ENCODE measurements at places on chromosomes 13 and 19. TPM values are rescaled to one million over a fixed set of nuclear protein-coding genes. Genes with fewer than 3 reads are reported as not detected.

DNA sequence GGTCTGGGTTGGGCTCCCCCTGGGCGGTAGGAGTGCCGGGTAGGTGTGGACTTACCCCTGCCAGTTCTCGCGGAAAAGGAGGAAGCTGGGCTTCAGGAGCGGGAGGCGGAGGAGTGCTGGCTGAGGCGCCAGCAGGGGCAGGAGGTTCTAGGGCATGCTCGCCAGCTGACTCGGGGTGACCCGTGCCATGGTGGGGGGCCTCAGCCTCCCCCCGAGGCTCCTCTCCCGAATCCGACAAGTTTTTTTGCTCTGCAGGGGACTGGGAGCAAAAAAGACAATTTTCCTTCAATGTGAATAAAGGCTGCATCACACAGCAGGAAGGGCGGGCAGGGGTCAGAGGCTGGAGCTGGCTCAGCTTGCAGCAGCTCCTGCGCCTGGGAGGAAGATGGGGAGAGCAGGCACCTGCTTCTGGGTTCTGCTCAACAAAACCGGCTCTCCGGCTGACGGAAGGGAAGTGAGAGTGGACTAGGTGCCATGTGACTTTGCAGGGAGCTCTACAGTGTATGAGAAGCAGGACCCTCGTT lies 26.5 kb downstream of the RANBP3 start:
- no peak for DNase-seq

- peak; percentile 62 for DNase-seq
These were observed 903.1 kb downstream of the SLITRK6 start for GRCh38 chr13:84896128-84896527.

- DNase-seq: no peak
These were observed 216.6 kb upstream of the SLC10A2 start for GRCh38 chr13:103282571-103283450.

SIGLEC5 gene
- not detected for total RNA-seq

C19orf73 gene
- 2.0 TPM for total RNA-seq

GRCh38 chr19:14440049-14440448 lies 6.9 kb downstream of the PKN1 start:
- DNase-seq: peak; percentile 89

GRCh38 chr19:55410168-55410567 lies 2.6 kb upstream of the UBE2S start:
- DNase-seq: no peak

GRCh38 chr13:91574766-91575165 lies 176.3 kb downstream of the GPC5 start:
- no peak for DNase-seq

SAMD4B gene
- 45.2 TPM for total RNA-seq

- DNase-seq: peak; percentile 86
These were observed 13.8 kb downstream of the DNASE2 start for GRCh38 chr19:12867120-12868099.

ETV2 gene
- 0.37 TPM for total RNA-seq

- no peak for DNase-seq
These were observed 1.2 kb downstream of the ZSWIM9 start for GRCh38 chr19:48171710-48172109.

DNA sequence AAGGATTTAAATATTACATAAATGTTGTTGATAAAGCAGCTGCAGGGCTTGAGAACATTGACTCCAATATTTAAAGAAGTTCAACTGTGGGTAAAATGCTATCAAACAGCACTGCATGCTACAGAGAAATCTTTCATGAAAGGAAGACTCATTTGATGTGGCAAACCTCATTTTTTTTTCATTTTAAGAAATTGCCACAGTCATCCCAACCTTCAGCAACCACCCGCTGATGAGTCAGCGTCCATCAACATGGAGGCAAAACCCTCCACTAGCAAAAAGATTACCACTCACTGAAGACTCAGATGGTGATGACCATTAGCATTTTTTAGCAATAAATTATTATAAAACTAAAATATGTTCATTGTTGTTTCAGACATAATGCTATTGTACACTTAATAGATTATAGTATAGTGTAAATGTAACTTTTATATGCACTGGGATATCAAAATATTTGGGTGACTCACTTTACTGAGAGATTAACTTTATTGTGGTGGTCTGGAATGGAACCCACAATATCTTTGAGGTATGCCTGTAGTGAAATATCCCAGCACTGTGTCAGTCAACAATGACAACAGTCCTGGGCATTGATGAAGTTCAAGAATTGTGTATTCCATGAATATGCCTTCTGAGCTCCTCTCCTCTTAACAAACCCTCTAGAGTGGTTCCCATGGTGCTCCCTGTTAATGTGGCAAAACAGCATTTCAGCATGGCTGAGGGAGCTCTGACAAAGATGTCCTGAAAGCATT lies 52.4 kb upstream of the SOX21 start:
- DNase-seq: peak; percentile 46

GRCh38 chr13:40600149-40600751 lies 66.2 kb downstream of the FOXO1 start:
- peak; percentile 61 for DNase-seq

- DNase-seq: no peak
These were observed 17.3 kb upstream of the RELB start for GRCh38 chr19:44984005-44984404.

- DNase-seq: no peak
These were observed 53.3 kb upstream of the SLC7A1 start for GRCh38 chr13:29648760-29649159.

- no peak for DNase-seq
These were observed 36.4 kb downstream of the PSG11 start for GRCh38 chr19:42989851-42990250.

- DNase-seq: no peak
These were observed 17.6 kb downstream of the ACOD1 start for GRCh38 chr13:76965759-76966421.

GRCh38 chr13:76380446-76381065 lies 505.6 kb downstream of the KCTD12 start:
- DNase-seq: no peak

DNA sequence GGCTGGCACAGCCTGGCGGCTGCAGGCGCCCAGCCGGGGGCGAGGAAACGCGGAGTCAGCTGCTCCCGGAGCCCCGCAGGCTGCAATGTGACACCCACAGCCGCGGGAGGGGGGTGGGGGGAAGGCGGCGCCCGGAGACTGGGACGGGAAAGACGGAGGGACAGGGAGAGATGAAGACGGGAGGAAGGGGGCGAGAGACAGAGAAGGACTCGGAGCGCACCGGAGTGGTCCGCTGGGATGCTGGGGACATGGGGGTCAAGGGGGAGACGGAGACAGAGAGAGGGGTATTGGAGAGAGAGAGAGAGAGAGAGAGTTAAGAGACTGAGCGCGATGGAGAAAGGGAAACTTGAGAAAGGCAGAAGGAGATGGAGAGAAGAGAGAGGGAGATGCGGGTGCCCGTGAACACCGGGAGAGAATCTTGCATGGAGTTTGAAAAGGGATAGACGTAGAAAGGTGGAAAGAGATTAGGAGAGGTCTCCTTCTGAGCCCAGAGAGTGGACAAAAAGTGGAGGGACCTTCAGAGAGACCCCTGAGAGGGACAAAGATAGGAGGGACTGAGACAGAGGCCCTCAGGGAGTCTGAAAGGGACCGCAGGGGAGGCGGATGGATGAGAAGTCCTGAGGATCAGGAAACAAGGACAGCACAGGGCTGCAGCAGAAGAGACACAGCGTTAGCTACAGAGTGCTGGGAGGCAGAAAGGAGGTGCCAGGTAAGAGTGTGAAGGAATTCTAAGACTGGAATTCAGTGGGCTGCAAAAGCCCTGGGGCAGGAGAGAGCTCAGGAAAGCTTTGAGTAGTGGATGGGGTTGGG lies 1.0 kb downstream of the SCN1B start:
- DNase-seq: no peak

- DNase-seq: no peak
These were observed 78.9 kb downstream of the TEX29 start for GRCh38 chr13:111399334-111399733.

GRCh38 chr13:70829748-70830147 lies 721.5 kb upstream of the KLHL1 start:
- DNase-seq: no peak

DNA sequence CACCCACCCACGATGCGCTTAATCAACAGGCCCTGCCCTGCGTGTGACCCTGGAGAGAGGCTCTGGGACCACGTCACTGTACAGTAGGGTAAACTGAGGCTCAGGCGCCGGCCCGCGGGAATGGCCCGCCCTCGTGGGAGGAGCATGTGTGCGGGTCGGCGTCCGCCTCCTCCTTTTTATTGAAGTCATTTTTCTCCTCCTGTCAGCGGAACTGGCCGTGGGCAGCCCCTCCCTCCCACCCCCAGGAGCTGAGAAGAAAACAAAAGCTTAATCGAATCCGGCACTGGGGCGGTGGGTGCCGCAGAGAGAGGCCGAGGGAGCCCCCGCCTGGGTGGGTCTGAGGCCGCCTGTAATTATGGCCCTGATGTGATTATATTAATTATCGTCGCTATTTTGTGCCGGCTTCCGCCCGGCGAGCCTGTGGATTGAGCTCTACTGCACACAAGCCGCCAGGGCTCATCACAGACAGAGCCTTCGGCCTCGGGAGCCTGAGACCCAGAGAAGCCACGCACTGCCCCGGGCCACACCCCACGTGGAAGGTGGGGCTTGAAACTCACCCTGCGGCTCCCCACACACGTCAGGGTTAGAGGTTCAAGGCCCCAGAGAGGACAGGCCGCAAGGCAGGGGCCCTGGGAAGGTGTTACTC lies 7.0 kb downstream of the C2CD4C start:
- no peak for DNase-seq

GRCh38 chr19:8355631-8356402 lies 8.1 kb upstream of the ANGPTL4 start:
- DNase-seq: no peak

DNA sequence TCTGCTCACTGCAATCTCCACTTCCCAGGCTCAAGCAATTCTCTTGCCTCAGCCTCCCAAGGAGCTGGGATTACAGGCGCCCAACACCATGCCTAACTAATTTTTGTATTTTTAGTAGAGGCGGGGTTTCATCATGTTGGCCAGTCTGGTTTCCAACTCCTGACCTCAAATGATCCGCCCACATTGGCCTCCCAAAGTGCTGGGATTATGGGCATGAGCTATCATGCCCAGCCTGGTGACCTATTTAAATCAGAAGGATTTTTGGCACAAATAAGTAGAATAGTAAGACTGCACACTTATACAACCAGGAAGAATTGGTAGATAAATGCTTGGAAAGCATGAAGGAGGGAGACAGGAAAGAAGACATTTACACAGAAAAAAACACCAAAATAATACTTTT lies 53.4 kb upstream of the AKAP11 start:
- DNase-seq: no peak

DNA sequence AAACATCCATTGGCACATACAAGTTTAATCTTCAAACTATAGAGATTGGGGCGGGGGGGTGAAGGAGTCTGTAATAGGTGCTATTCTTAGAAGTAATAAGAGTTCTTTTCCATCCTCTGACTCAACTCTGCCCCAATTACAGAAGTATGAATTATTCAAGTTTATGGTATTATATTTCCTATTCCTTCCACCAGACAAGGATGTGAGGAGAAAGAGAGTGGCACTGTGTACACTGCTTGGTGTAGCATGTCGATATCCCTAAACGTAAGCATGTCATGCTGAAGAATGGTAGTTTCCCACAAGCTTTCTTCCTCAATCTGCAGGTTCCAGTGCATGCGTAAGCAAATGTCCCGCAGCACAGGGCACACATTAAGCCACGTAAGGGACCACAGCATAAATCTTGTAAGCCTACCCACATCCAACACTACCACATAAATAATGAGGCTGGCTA lies 14.1 kb downstream of the BRD4 start:
- no peak for DNase-seq

DNA sequence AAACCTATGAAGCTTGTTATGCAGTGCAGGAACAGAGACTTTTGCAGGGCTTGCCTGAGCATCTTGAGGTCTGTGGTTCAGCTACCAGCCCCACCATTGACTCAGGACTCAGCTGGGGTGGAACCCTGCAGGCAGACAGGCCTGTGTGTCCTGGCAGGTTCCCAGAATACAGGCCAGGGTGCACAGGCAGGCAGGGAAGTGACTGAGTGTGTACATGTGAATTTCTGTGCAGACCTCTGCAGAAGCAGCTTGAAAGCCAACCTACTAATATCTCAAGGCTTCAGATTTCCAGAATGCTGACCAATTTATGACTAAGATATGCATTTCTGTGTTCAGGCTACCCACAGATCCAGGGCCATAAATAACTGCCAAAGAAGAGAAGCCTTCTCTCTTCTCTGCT lies 254.4 kb downstream of the DLEU7 start:
- peak; percentile 17 for DNase-seq

HCN2 gene
- 0.53 TPM for total RNA-seq

MEDAG gene
- not detected for total RNA-seq

CEBPA gene
- total RNA-seq: not detected

- no peak for DNase-seq
These were observed 125.5 kb downstream of the ENOX1 start for GRCh38 chr13:43661161-43661830.

DOCK9 gene
- 42.6 TPM for total RNA-seq

LILRA5 gene
- not detected for total RNA-seq

GRCh38 chr13:113639616-113640262 lies 18.3 kb downstream of the ATP4B start:
- no peak for DNase-seq

FCER2 gene
- total RNA-seq: 2.6 TPM

GRCh38 chr13:106121173-106121754 lies 414.2 kb downstream of the EFNB2 start:
- no peak for DNase-seq

- DNase-seq: no peak
These were observed 139.0 kb downstream of the SOX1 start for GRCh38 chr13:112205990-112206389.

PDX1 gene
- not detected for total RNA-seq

- DNase-seq: no peak
These were observed 668 bp upstream of the SBK3 start for GRCh38 chr19:55546011-55546410.

KIR2DL3 gene
- not detected for total RNA-seq

- no peak for DNase-seq
These were observed 15.5 kb downstream of the STAP2 start for GRCh38 chr19:4322942-4323665.

- DNase-seq: no peak
These were observed 109.3 kb upstream of the MLNR start for GRCh38 chr13:49110913-49111170.

SIRT6 gene
- 29.4 TPM for total RNA-seq

MTUS2 gene
- total RNA-seq: 0.05 TPM

GRCh38 chr19:2474232-2475017 lies 1.5 kb upstream of the GADD45B start:
- peak; percentile 96 for DNase-seq

CNN1 gene
- total RNA-seq: not detected

SYCN gene
- not detected for total RNA-seq

GRCh38 chr13:67235265-67235664 lies 5.1 kb upstream of the PCDH9 start:
- DNase-seq: no peak

DNA sequence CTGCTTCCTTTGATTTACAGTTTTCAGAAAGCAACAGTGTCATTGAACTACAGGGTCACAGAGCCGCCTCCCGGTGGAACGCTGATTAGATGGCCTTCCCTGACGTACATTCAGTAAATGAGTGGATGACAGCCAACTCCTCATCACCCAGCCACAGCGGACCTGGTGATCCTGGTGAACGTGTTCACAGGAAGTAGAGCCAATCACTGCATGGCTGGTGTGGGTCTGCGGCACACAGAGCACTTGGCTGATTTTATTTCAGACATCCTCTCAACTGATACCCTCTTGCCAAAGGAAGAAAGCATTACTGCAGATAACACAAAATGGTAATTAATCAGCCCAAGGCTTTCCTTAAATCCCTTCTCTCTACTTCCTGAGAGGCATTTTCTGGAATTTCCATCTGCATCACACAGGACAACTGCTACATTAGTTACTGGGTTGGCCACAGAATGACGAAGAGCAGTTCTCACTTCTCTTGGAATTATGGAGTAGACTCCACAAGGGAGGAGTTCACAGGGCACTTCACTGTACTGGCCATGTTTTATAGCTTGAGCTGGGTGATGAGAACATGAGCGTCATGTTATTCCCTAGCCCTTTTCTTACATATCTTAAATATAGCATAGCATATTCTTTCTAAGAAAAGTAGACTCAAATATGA lies 84.0 kb upstream of the SLC7A1 start:
- no peak for DNase-seq

Data from activated CD4-positive, alpha-beta T cell treated with anti-CD3 and anti-CD28 coated beads for 36 hours (primary cell).